Fibroblast of skin of right biceps (primary cell): ENCODE measurements at places on chromosomes 2 and 18.

- no peak for DNase-seq
Measured at GRCh38 chr18:23541349-23542093, 38.2 kb downstream of the RMC1 start.

GRCh38 chr18:7786569-7786968, 219.5 kb downstream of the PTPRM start:
- no peak for DNase-seq

- DNase-seq = no peak
Measured at GRCh38 chr18:25282896-25283703, 68.9 kb downstream of the ZNF521 start.

- peak; percentile 18 for DNase-seq
Measured at GRCh38 chr18:52054324-52054723, 285.7 kb upstream of the DCC start.

GRCh38 chr2:213443921-213444320, 159.7 kb downstream of the SPAG16 start:
- DNase-seq = no peak

DNA sequence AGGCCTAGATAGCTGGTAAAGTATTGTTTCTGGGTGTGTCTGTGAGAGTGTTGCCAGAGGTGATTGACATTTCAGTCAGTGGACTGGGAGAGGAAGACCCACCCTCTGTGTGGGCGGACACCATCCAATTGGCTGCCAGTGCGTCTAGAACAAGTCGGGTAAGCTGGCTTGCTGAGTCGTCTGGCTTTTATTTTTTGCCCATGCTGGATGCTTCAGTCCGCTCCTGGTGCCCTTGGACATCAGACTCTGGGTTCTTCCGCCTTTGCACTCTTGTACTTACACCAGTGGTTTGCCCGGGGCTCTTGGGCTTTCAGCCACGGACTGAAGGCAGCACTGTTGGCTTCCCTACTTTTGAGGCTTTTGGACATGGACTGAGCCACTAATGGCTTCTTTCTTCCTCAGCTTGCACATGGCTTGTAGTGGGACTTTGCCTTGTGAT, 24.3 kb downstream of the DIS3L2 start:
- no peak for DNase-seq

- DNase-seq = no peak
Measured at GRCh38 chr2:145007960-145008263, 488.0 kb upstream of the ZEB2 start.

DNA sequence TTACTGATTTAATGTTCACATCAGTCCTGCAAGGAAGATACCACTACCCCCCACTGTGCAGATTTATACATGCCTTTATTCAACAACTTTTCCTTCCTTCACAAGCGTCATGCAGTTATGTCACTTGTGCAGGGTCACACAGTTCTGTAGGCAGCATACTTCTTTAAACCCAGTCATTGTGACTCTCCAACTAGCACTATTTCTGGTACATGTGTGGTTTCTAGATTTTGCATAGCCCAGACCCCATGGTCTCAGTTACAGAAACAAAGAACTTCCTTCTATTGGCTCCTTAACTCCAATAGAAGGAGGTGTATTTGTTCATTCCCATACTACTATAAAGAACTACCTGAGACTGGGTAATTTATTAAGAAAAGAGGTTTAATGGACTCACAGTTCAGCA, 333.1 kb downstream of the ZNF516 start:
- DNase-seq = no peak

DNA sequence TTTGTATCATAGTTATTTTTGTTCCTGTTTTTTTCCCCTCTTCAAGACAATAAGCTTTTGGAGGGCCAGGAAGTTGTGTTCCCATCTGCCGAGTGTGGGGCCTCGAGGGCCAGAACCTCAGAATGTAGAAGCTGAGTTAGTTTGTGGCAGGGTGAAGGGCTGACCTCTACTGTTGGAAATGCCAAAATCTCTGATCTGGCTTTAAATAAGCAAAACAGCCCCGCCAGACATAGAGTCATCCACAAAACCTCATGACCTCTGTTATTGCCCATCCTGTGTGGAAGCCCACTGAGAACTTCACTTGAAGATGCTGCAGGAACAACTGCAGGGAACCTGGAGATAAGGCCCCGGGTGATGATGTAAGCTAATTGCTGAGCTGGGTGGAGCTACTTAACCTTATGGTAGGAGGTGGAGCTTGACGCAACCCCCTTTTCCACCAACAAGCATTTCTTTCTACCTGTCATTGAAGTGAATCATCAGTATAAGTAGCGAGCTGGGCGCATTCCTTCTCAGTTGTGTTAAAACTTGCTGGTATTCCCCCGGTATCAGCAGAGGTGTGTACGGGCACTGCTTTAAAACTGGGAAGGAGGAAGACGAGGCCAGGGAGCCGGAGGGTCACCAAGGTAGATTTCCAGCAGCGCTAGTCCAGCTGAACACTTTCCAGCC, 177.2 kb downstream of the NEDD4L start:
- DNase-seq = peak; percentile 79

GRCh38 chr2:147511491-147511948, 333.3 kb upstream of the ACVR2A start:
- peak; percentile 22 for DNase-seq

DNA sequence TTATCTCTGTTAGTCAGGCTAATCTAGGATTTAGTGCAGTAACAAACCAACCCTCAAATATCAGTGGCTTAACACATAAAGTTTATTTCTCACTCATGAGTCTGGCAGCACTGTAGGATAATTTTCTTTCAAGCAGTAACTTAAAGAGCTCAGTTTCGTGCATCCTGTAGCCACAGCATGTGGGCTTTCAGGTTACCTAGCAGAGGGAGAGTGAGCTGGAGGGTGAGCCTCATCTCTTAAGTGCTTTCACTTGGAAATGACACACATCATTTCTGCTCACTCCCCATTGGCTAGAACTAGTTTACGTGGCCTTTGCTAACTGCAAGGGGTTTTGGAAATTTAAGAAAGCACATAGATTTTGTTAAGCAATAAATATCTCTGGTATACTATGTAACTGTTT, 96.9 kb downstream of the KCNS3 start:
- DNase-seq = no peak

DNA sequence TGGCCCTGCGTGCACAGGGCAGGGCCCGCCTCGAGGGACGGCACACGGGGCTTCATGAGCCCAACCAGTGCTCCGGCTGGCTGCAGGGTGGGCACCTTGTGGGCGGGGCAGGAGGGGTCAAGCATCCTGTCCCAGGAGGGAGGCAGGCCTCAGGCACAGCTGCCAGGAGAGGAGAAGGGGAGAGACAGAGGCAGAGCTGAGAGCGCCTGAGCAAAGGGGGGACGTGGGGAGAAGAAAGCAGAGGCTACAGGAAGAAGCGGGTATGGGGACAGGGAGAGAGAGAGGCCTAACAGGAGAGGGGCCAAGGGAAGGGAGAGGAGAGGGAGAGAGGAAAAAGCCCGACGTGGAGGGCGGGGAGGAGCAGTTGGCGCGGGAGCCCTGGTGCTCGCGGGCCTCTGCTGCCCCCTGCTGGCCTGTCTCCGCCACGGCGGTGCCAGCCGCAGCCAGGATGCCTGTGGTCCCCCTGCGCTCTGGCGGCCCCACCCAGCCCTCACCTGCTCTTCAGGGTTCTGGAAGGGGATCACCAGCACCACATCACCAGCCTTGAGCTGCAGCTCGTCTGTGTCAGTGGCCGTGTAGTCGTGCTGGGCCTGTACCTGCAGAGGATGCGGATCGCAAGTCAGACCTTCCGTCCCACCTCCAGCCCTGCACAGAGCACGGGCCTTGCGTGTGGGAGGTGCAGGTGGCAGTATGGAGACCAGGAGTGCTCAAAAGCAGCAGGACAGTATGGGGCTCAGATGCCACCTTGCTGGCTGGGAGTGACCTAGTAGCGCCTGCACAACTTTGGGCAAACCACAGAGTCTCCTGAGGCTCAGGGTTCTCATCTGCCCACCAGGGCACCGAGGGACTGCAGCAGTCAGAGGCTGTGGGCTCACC, 56.8 kb downstream of the BIN1 start:
- peak; percentile 56 for DNase-seq

DNA sequence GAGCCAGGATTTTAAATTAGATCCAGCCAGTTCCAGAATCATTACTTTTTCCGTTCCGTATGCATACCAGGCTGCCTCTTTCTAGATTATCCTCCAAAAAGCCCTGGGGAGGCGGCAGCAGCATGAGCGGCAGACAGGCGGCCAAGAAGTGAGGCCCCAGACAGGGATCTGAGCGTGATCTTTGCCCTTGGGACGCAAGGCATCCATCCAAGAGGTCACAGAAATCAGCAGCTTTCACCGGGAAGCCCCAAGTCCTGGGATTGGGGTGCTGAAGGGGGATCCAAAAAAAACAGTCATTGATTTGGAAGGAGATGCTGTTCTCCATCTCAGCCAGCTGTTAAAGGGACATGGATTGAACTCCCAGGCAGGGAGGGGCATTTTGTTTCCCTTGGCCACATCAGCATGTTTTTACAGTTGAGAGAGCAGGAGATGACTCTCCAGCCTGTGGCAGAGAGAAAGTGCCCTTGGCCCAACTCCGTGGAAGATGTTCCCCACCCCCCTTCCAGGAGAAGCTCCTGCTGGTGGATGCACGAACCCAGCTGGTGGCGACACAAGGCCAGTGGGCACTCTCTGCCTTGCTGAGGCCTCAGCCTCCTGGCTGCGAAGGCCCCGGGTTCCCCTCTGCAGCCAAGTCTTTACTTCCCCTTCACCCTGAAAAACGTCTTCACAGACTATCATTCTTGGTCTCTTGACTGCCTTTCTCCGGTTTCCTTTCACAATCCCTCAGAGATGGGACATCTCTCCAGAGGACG, 265.6 kb downstream of the ANAPC1 start:
- peak; percentile 21 for DNase-seq

- DNase-seq = no peak
Measured at GRCh38 chr2:159617100-159617499, 752 bp upstream of the BAZ2B start.

DNA sequence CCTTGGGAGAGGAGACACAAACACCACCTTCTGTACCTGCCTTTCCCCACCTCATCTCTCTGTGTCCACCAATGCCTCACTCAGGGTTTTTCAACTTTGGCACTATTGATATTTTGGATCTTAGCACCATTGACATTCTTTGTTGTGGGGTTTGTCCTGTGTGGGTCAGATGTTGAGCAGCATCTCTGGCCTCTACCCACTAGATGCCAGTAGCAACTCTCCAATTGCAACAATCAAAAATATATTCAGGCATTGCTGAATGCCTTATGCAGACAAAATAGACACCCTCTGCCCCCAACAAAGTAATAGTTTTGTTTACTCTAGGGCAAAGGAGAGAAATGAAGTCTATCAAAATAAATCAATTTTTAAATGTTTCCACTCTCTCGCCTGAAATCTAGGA, 1384.3 kb upstream of the NXPH2 start:
- DNase-seq = no peak

DNA sequence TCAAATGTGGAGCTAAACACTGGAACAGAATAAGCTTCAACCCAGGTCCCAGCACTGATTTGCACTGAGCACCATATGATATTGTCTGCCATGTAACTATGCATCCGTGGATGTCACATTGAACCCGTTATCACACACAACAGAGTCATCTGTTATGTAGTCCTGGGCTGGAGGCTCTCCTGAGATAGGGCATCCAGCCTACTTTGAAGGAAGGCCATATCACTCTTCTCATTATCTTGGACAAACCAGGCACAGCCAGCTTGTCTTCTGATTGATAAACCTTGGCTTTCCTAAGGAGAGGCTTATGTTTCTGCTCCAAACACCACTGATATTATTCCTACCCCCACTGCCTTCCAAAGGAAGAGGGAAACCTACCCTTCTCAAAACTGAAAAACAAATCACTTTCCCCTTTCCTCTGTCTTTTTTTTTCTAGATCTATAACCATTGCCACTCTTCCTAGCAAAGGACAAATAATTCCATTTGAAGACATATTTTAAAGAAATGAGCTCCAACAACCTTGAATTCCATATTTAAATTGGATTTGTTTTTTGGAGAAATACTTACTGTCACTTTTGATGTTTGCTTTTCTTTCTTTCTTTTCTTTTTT, 16.4 kb downstream of the RSAD2 start:
- DNase-seq = no peak

DNA sequence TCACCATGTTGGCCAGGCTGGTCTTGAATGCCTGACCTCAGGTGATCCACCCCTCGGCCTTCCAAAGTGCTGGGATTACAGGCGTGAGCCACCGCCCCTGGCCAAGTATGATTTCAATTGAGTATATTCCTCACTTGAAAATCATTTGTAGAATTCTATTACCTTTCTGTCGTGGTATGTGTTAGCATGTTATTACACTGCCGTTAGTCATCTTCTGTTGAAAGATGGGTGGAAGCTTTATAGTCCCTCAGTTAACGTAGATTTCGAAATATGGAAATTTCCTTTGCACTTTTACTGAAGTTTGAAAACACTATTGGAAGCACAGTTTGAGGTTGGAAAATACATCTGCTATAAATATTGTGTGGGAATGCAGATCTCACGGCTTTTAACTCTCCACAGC, 14.7 kb downstream of the NIFK start:
- DNase-seq = peak; percentile 90

DNA sequence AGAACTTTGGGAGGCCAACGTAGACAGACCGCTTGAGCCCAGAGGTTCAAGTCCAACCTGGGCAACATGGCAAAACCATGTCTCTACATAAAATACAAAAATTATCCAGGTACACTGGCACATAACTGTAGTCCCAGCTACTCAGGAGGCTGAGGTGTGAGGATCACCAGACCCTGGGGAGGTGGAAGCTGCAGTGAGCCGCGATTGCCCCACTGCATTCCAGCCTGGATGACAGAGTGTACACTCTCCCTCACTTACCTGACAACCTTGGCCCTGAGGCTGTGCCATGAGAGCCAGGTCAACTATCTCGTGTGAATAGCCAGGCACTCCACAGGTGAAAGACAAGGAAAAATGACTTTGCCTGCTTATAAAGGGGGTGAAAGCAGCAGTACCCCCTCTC, 39.3 kb downstream of the CBLN2 start:
- DNase-seq = no peak

GRCh38 chr2:150020937-150021673, 433.5 kb upstream of the MMADHC start:
- DNase-seq = no peak

DNA sequence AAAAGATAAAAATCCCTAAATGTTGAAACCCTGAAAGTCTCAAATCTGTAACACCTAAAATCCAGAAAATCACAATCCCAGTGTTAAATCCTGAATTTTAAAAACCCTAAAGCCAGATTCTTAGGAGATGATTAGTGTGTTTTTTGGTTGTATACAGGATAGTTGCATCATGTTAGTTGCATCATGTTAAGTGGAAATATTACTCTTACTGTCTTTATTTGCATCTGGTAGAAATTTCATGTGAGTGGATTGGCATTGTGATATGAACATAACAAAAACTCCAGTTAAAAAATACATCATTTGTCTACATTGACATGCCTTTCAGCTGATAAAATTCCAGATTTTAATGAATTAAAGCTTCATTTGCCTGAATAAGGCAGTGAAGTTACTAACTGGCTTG, 683.1 kb upstream of the ACVR2A start:
- DNase-seq = no peak

- DNase-seq = no peak
Measured at GRCh38 chr2:113875135-113875534, 14.8 kb upstream of the ACTR3 start.

DNA sequence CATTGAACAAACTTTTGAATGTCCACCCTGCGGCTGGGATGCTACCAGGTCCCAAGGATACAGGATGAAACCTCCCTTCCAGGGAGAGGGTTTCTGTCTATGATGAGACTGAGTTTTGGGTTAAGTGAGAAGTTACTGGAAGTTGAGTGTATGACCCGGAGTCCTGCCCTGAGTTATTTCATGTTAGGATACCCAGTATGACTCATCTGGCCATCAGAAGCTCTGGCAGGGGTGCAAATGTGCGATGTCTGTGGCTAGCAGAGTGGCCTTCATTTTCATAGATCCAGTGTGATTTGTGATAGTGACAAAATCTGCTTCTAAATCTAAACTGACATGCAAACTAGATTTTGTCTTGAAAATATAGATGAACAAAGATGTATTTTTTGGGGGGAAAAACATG, 55.3 kb downstream of the KCTD1 start:
- no peak for DNase-seq
